ENCODE measurements at places on chromosomes 3 and 15.

- DNase-seq: peak; percentile 63
Measured at GRCh38 chr15:26971271-26972018, 464 bp downstream of the GABRG3 start.

- no peak for DNase-seq
Measured at GRCh38 chr3:31744913-31745312, 212.2 kb downstream of the STT3B start.

GRCh38 chr15:66388576-66388975 lies 1.9 kb downstream of the MAP2K1 start:
- no peak for DNase-seq

GRCh38 chr3:111143-112069 lies 85.2 kb upstream of the CHL1 start:
- no peak for DNase-seq

DNA sequence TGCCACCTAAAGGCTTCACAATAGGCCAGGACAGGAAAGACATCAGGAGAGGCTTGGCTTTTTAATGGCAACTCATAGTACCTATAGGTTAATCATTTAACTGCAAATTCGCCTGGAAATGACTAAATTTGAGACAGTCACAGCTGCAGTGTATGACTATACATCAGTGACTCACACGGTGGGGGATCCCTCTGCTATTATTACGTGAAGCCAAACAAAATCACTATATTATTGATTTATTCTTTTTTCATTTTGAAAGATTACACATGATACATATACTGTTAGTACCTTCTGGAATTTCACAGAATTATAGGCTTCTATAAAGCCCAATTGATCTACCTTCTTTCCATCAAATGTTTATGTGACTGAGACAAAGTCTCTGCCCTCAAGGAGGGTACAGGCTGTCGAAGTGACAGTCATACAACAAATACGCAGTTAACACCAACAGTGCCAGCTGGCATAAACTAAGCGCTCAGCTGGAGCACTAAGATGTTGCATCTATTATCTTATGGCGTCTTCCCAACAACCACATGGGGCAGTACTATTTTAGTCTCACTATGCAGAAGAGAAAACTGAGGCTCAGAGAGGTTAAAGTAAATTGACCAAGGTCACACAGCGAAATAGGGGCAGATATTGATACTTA lies 82.0 kb upstream of the LMOD3 start:
- no peak for DNase-seq

GRCh38 chr3:25520926-25521559 lies 93.0 kb downstream of the RARB start:
- DNase-seq: no peak

GRCh38 chr3:13353506-13353905 lies 66.6 kb downstream of the NUP210 start:
- no peak for DNase-seq

DNA sequence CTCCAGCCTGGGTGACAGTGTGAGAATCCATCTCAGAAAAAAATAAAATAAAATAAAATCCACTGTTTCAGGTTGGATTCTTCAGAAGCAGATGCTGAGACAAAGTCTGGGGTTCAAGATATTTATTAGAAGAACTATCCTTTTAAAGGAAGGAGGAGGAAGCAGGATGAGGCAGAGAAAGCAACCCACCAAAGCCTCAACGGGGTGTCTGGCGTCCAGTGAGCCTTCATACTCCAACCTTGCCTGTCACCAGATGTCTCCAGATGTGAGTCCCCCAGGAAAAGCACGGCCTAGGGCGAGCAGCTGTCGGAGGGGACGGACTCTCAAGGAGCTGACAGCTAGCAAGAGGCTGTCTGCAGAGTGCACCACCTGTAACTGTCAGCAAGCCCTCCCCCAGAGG lies 37.3 kb downstream of the MB21D2 start:
- no peak for DNase-seq

DNA sequence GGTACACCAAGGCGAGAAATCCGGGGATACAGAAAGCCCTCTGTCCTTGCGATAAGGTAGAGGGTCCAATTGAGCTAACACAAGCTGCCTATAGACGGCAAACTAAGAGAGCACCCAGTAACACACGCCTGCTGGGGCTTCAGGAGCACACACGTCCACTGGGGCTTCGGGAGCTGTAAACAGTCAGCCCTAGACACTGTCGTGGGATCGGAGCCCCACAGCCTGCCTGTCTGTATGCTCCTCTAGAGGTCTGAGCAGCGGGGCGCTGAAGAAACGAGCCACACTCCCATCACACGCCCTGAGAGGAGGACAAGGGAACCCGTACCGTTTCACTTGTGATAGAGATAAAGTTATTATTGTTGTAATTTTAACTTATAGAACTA lies 486 bp downstream of the SAMMSON start:
- peak; percentile 3 for DNase-seq

DNA sequence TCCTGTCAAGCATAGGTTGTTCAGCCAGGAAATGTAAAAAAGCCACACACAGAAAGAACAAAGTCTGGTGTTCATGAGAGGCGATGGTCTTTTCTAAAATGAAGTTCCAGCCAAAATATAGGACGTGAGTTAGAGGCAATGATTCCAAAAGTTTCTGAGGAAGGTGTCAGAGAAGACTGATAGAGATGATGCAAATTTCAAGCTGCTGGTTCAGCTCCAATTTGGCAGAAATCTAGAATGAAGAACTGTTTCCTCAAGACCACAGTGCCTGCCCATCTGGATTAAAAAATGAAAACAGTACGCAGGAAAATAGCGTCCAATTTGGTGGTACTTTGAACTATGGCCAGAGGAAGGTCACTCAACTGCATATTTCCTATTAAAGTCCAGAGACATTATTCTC lies 672.9 kb downstream of the SQOR start:
- DNase-seq: no peak

DNA sequence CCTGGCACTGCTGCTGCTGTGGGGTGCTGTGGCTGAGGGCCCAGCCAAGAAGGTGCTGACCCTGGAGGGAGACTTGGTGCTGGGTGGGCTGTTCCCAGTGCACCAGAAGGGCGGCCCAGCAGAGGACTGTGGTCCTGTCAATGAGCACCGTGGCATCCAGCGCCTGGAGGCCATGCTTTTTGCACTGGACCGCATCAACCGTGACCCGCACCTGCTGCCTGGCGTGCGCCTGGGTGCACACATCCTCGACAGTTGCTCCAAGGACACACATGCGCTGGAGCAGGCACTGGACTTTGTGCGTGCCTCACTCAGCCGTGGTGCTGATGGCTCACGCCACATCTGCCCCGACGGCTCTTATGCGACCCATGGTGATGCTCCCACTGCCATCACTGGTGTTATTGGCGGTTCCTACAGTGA lies 2.1 kb downstream of the GRM2 start:
- no peak for DNase-seq

DNA sequence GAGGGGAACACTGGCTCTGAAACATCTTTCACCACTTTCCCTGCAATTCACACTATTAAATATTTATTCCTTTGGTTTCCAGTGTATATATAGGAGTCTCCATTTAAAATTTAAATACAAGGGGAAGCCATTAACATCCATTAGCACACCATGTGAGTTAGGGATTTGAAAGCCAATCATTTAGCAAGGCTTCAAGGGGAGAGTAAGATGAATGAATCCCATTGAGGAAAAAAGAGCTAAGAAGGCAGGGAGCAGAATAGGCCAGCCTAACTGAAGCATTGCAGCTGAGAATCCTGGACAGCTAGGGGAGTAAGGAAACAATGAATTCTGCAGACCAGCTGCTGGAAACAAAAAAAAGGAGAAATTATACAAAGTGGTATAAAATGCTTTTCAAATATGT lies 426.1 kb downstream of the IL5RA start:
- DNase-seq: peak; percentile 23

- DNase-seq: no peak
Measured at GRCh38 chr3:102512734-102513504, 78.1 kb downstream of the ZPLD1 start.

GRCh38 chr3:101996832-101997231 lies 147.5 kb downstream of the NFKBIZ start:
- DNase-seq: no peak

GRCh38 chr3:55624238-55624637 lies 137.1 kb upstream of the WNT5A start:
- DNase-seq: no peak

DNA sequence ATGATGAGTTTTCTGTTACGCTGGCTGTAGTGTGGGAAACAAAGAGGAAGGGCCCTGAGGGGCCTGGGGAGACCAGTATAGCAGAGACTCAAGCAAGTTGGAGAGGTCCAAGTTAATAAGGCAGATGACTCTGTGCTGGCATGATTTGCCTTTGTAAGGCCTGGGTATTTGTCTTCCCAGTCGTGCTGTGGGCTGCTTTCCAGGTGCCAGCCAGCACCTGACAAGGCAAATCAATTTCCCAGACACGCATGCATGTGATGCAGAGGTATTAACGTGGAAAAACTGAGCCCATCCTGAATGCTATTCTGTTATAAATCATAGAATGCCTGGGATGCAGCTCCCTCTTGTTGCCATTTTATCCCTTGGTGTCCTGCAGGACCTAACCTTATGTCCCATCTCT lies 175.6 kb downstream of the MFSD1 start:
- DNase-seq: no peak

- no peak for DNase-seq
Measured at GRCh38 chr3:22380253-22380652, 629.2 kb upstream of the ZNF385D start.

DNA sequence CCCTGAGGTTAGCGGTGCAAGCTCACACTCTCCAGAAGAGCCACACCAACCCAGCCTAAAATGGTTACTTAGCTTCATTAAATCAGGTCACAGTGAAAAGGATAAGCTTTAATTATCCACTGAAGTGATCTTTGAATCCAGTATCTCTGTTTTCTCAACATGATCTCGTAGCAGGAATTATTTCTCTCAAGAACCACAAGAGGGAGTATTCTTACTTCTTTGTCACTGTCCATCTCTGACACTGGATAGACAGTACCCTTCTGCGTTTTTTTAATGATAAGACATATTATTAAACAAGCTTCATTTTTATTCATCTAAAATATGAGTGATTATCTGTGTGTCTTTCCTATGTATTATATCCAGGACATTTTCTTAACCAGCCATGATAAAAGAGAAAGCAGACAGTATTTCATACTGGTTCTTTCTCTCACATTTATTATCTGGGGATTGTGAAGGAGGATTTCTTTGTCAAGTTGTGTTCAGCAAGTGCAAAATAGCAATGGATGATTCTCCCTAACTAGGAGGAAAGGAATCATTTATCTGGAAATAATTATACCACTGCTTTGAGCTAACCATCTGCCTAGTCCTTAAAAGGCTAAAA lies 105.4 kb upstream of the CCDC54 start:
- peak; percentile 76 for DNase-seq

DNA sequence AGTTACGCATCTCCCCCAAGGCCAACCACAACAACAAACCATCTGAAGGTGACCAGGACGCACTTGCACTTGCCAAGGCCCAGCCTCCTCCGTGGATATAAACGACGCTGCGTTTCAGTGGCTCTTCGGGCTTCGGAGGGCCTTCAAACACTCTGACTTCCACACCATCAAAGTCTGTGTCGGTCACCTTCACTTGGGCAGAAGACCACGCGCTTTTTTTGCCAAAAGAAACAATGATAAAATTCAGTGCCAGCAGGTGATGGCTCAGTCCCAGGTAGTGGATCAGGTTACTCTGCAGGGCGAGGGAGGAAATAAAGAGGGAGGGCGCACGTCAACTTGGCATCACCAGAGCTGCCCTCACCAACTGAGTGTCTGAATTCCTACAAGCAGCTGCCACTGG lies 63.0 kb downstream of the NCEH1 start:
- DNase-seq: no peak

Data from GM23338 (cell line).